ENCODE measurements at places on chromosomes 13 and 19.

DNA sequence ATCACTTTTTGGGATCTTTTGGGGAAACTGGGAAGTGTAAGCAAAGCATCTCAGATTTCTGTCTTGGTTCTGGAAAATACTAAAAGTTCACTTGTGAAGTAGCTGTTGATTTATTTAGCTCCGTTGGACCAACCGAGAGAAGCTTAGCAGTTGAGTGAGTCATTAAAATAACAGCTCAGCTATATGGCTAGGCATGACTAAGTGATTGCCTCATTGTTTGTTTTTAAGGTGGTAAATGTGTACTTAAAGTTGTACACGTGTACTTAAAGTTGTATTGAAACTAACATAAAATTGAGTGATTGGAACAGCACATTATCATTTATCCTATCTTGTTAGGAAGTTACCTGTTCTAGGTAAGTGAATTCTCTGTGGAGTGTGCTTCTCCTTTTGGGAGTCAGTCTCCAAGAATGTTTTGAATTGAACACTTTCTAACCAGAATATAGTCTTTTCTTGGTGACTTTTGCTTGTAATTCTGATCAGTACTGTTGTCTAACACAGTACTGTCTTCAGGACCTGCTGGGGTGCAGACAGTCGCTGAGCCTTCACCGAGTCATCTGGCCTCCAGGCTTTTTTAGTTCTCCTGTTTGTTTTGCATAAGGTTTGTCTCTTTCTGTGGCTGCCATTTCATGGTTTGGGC is 2.9 kb upstream of the DCUN1D2 start:
- no peak for DNase-seq

DNA sequence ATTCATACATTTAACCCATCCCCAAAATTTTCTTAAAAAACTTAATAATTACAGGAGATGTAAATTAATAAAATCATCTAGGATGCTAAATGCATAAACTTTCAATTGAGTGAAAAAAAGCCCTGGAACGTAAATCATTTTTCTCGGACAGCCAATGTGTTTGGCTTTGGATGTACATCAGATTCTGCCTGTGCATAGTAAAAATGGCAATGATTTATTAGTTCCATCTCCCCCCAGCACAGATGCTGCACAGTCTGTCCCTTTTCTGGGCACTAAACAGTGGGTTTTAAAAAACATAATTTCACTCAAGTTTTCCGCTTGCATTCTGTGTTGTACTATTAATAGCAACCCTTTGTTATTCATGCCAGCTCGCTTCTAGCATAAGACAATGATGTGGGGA is 147.7 kb downstream of the TM9SF2 start:
- DNase-seq: no peak

- no peak for DNase-seq
These were observed 511.8 kb upstream of the NBEA start for GRCh38 chr13:34430294-34430693.

DNA sequence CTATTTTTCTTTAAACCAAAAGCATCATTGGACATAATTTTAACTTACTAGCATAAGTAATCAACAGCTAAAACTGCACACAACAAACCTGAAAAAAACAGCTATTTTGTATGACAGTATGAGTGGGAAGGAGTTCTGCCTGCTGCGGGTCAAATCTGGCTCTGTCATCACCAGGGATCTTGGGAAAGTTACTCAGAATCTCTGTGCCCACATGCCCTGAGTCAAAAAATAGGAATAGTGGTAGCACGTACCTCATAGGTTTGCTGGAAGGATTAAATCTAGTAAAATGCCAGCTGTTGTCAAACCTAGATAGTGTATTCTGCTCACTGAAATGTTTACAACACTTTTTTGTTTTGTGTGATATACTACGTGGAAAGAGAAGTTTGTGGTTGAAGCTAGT is 1.1 kb downstream of the CLN5 start:
- no peak for DNase-seq

GRCh38 chr19:35168196-35168595 is 13.7 kb downstream of the FXYD5 start:
- DNase-seq: no peak

DNA sequence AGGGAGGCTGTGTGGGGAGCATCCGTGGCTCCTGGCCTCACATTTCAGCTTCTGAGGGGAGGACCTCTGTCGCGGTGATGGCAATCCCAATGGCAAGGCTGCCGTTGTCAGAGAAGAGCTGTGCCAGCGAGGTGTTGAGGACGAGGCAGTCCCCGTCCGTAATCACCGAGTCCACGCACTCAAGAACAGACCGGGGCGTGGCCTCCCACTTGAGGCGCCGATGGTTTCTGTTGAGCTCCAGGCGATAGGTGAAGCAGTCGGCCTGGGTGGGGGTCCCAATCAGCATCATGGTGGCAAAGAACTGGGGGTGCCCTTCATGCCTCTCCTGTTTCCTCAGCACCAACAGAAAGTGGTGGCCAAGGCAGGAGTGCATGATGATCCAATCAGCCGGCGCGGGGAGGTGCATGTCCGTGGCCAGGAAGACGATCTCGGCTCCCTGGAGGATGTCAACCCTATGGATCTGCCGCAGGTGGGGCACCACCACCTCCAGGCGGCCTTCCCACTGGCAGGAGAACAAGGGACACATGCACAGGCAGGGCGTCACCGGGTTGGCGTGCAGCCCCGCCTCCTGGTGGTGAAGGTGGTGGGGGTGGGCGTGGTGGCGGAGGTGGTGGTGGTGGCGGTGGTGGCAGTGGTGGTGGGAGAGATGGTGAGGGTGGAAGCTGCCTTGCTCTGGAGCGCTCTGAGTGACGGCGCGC is 68.1 kb downstream of the SIAH3 start:
- no peak for DNase-seq
